Right ventricle myocardium inferior (tissue), 1 donor: ENCODE measurements at places on chromosomes 2 and 18.

DNA sequence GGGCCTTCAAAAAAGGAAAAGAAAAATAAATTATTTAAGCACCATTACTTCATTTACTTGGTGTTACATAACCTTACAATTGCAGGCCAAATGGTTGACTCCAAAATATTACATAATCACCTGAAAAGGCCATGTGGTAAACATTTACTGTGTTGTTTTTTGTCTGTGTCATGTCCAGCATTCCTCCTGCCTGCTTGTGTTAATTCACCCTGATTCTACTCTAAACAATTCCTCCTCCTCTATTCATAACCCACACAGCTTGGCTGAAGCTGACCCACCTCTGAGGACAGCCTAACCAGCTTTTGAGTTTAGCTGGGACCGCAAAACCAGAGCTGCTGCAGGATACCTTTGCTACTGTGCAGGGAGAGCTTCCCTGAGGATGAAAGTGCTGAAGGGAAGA is 35.4 kb downstream of the TMX3 start:
- DNase-seq, result no peak

DNA sequence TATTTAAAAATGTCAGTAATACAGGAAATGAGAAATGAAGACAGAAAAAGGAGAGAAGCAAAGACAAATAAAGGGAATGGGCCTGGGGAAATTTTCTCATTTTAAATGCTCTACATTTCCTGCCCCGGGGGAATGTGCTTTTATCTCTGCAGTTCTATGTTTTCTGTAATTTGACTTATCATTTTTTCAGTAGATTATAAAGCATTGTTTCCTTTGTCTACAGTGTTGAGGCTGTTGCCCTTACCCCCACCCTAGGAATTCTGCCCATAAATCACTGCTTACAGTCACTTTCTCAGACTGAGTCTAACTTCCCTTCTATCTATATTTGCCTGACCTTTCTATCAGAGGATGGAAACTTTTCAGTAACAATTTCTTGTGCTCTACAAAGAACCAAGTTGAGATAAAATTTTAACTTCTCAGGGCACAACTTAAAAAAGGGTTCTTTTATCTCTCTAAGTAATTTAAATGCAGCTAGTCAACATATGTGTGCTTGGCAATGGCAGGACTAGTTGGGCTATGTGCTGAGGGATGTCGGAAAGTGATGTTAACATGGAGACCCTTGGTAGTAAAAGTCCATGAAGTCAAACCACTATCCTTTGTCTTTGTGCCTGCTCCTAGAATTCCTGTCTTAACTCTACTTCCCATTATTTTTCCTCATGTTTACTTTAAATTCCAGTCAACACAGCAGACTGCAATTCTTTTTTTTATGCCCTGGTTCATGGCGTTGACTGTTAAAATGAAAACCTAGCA is 146.5 kb upstream of the MMADHC start:
- no peak for DNase-seq

DNA sequence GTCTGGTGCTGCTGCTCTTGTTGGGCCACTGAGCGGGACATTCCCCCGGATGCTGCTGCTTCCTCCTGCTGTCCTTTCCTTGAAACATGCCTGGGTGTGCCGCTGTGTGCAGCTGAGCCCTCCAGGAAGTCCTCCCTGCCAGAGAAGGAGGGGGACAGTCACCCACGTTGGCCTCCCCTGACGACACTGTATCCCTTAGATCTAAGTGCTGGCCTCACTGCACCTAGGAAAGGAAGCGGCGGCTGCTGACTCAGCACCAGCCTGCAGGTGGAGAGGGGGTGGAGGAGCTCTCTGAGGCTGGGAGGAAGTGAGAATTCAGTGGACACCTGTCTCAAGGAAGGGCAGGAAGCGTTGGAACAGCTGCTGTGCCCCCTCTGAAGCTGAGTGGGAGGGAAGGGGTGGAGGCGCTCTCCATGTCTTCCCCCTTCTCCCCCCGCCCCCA is 239.8 kb downstream of the HAUS1 start:
- no peak for DNase-seq

- no peak for DNase-seq
Observed at GRCh38 chr18:48721312-48721711, 182.5 kb downstream of the CTIF start.

GRCh38 chr18:59318460-59319050 is at the start of gene CPLX4:
CPLX4 (minus strand) TSS chr18:59318649; CDS start chr18:59318462, 187 bp downstream.
- DNase-seq, result no peak

DNA sequence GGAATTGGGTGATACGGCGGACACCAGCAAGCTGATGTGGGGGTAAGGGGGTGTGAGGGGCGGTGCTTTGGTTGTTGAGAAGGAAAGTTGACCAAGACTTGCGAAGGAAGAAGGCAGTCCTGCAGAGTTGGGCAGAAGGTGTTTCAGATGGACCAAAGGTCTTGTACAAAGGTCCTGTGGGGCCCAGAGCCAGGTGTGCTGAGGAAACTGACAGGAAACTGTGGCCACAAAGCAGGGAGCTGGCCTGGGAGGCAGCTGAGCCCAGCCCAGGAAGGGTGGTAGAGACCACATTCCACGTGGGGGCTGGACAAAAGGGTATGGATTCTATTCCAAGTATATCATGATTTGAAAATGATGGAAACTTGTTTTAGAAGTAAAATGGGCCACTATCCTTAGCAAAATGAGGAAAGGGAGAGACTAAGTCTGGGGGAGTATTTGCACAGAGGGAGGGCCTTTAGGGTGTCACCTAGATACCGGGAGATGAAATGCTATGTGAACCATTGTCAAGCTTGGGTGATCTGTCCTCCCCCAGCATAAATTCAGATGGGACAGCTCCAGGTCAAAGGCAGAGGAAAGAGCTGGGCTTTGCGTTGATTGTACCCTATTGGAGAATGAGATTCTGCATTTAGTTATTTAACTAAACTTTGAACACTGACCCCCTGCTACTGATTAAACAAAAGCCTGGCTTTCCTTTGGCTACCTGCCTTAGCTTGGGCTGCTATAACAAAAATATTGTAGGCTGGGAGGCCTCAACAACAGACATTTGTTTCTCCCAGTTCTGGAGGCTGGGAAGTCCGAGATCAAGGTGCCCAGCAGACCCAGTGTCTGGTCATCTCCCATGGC is 4.3 kb upstream of the EDAR start:
- no peak for DNase-seq

GRCh38 chr18:77061946-77062517 is 70.6 kb downstream of the MBP start:
- DNase-seq, result no peak

GRCh38 chr2:41644936-41645335 is 402.9 kb upstream of the PKDCC start:
- DNase-seq, result no peak

DNA sequence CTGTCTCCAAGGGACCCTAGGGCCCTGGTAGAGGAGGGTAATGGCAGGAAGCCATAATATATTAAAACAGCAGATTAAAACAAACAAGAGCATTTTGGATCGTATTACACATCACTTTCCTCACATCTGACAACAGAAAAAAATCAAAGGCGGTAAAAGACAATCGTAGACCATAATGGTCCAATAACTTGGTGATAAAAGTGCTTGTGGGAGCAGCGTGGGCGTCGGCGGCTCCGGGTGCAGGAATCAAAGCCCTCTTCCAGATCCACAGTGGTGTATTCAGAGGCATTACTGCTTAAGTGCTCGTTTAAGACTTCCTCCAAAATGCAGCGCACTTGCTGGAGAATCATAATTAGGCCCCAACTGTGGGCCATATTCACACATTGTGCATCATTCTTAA is 68.0 kb downstream of the FECH start:
- DNase-seq, result no peak

DNA sequence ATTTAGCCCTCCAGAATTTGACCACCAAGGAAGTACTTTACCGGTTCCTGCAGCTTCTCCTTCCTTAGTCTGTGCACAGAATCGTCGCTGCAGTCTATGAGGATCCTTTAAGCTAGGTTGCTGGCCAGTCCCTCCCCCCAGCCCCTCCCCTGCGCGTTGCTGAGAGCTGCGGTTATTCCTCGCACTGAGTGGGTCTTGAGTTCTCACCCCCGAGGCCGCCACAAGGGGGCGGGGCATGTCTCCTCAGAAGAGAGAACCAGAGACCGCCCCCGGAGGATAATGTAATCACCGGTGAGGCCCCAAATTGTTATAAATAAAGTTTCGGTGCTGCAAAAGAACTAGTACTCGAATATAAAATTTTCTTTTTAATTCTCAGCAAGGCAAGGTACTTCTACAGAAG is 1184.9 kb upstream of the CDH2 start:
- no peak for DNase-seq

GRCh38 chr18:7902399-7902839 is 335.3 kb downstream of the PTPRM start:
- DNase-seq, result no peak

- no peak for DNase-seq
Observed at GRCh38 chr18:76993573-76993972, 139.0 kb downstream of the MBP start.

GRCh38 chr18:7248877-7249276 is 18.0 kb downstream of the LRRC30 start:
- no peak for DNase-seq

GRCh38 chr18:24271381-24272228 is 126.0 kb downstream of the OSBPL1A start:
- peak; percentile 91 for DNase-seq

GRCh38 chr2:172972005-172972619 is 103.5 kb upstream of the MAP3K20 start:
- no peak for DNase-seq

DNA sequence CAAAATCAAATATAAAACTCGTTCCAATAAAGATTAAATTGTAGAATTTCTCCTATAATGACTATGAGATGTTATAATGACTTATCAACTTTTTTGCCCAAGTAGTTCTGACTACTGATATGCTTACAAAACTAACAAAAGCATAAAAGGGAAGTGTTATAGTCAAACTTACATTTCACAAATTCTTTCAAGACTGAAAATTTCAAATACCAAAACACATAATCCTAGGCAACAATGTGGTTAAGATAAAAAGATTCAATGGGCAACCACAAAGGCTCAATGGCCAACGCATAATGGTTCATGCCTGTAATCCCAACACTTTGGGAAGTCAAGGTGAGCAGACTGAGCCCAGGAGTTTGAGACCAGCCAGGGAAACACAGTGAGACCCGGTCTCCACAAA is 135.7 kb downstream of the USP34 start:
- no peak for DNase-seq

DNA sequence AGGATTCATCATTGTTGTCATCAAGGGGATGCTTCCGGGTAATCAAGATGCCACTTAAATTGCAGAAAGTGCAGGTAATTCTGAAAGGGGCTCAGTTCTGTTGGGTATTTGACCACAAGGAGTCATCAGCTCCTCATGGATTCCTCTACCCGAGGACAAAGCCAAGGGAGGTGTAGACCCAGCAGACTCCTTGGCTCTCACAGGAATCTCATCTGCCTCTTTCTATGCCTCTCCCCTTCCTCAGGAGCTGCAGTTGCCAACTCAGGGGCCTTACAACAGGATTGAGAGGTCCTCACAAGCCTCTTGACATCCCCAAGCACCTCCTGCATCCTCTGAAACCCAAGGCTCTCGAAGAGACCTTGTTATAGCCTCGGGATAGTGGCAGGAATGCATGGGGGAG is 44.0 kb downstream of the ITGB6 start:
- DNase-seq, result no peak

- no peak for DNase-seq
Observed at GRCh38 chr2:108215794-108216211, 24.0 kb upstream of the SULT1C3 start.

- DNase-seq, result no peak
Observed at GRCh38 chr2:139142252-139142880, 362.2 kb upstream of the NXPH2 start.

DNA sequence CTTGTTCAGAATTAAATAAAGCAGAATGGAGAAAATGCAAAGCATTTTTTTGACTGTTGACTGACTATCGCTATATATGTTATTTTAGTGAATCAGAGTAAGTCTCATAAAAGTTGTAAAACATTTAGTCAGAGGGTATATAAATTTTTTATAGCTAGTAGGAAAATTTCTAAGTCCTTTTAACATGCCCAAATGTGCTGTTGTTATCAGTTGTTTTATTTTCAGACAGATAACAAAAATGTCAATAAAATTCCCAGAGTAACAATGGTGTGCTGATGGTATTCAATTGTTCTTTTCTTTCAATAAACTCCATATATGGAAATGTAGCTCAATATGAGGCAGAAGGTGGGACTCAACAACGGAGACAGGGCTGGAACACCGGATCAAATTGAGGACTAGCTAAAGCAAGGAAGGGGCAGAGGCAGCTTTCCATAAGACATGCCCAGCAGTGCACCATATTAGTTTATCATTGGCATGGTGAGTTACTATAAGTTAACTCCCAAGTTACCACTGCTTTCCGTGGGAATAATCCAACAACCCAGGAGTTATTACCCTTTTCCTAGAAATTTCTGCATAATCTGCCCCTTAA is 26.6 kb downstream of the GULP1 start:
- DNase-seq, result no peak

GRCh38 chr18:65721619-65722018 is 29.2 kb upstream of the CDH7 start:
- DNase-seq, result no peak

DNA sequence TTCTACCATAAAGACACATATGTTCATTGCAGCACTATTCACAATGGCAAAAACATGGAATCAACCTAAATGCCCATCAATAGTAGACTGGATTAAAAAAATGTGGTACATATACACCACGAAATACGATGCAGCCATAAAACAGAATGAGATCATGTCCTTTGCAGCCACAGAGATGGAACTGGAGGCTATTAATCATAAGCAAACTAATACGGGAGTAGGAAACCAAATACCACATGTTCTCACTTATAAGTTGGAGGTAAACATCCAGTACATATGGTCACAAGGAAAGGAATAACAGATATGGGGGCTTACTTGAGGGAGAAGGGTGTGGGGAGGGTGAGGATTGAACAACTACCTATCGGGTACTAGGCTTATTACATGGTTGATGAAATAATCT is 7.7 kb downstream of the HMSD start:
- DNase-seq, result no peak

DNA sequence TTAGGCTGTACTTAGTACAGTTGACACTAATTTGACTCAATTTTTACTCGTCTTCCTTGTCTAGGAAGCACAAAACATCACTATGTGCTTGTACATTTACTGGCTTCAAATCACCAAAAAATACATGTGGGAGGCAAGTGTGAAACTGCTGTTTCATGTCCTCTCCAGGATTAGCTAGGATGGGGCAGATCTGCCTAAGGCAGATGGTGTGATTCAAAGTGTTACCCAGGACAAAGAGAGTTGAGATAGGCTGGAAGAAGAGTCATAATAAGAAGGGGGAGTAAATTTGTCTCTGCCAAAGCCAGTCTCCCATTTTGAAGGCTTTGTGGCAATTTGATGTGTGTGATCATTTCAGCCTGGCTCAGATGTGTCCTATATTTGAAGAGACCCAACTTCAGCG is 821.6 kb upstream of the ZEB2 start:
- DNase-seq, result no peak

DNA sequence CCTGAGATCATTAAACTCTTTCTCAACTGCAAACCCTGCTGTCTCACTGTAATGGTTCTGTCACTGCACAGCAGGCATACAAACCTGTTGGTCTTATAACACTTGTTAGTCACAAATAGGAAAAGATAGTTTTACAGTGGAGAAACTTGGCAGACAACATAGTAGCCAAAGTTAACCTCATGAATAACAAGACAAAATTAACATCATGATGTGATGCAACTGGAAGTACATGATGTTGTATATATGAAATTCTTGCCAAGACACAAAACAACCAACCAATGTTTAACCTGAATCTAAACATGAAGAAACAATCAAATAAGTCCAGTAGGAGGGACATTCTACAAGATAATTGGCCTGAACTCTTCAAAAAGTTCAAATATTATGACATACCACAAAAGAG is 189.3 kb downstream of the RNF152 start:
- no peak for DNase-seq
